ENCODE measurements at places on chromosomes 4 and X. TPM values are rescaled to one million over a fixed set of nuclear protein-coding genes. Genes with fewer than 3 reads are reported as not detected.

GRCh38 chr4:177519481-177520260, 77.4 kb upstream of the AGA start:
- no peaks in the 10 kb centered on the region for H3K27me3 ChIP-seq
- no peak overlapping the region for H3K27ac ChIP-seq
- DNase-seq = no peak
- no peak overlapping the region for H3K4me3 ChIP-seq
- no peaks in the 10 kb centered on the region for H3K36me3 ChIP-seq

GRCh38 chrX:16867947-16868346, 2.2 kb downstream of the RBBP7 start:
- peaks cover 1% of the 10 kb centered on the region for H3K36me3 ChIP-seq
- no peaks in the 10 kb centered on the region for H3K27me3 ChIP-seq
- no peak for DNase-seq
- H3K27ac ChIP-seq = peak overlapping the region; percentile 95
- H3K4me1 ChIP-seq = peaks cover 50% of the 10 kb centered on the region

GRCh38 chr4:122701061-122701460, 31.4 kb upstream of the BBS12 start:
- H3K27ac ChIP-seq = no peak overlapping the region
- H3K4me1 ChIP-seq = no peaks in the 10 kb centered on the region
- no peaks in the 10 kb centered on the region for H3K36me3 ChIP-seq
- H3K4me3 ChIP-seq = no peak overlapping the region

GRCh38 chrX:108049649-108050048, 4.8 kb downstream of the VSIG1 start:
- no peak overlapping the region for H3K27ac ChIP-seq
- DNase-seq = peak; percentile 32
- no peaks in the 10 kb centered on the region for H3K27me3 ChIP-seq
- no peak overlapping the region for H3K4me3 ChIP-seq
- no peaks in the 10 kb centered on the region for H3K4me1 ChIP-seq

GRCh38 chr4:169311643-169312365, 41.0 kb upstream of the SH3RF1 start:
- no peak overlapping the region for H3K4me3 ChIP-seq
- peaks cover 23% of the 10 kb centered on the region for H3K4me1 ChIP-seq
- H3K36me3 ChIP-seq = no peaks in the 10 kb centered on the region
- no peaks in the 10 kb centered on the region for H3K27me3 ChIP-seq
- no peak overlapping the region for H3K27ac ChIP-seq

GRCh38 chr4:151942971-151943370, 182.2 kb upstream of the GATB start:
- no peak overlapping the region for H3K27ac ChIP-seq
- no peak overlapping the region for H3K4me3 ChIP-seq
- H3K27me3 ChIP-seq = no peaks in the 10 kb centered on the region
- H3K4me1 ChIP-seq = no peaks in the 10 kb centered on the region
- DNase-seq = no peak

GRCh38 chr4:41400296-41400695, 137.7 kb upstream of the LIMCH1 start:
- no peaks in the 10 kb centered on the region for H3K27me3 ChIP-seq
- DNase-seq = no peak
- no peak overlapping the region for H3K4me3 ChIP-seq
- no peak overlapping the region for H3K27ac ChIP-seq
- H3K4me1 ChIP-seq = no peaks in the 10 kb centered on the region

MTNR1A gene
- total RNA-seq = not detected

GRK4 gene
- 5.7 TPM for total RNA-seq

PPM1K gene
- 27.8 TPM for total RNA-seq

NSG1 gene
- total RNA-seq = not detected

ARMCX1 gene
- total RNA-seq = 72.8 TPM

TSPAN7 gene
- 26.1 TPM for total RNA-seq

SLC38A5 gene
- total RNA-seq = 4.1 TPM

UGT2B10 gene
- total RNA-seq = not detected

RGN gene
- total RNA-seq = 1.3 TPM

GRIA3 gene
- total RNA-seq = 4.7 TPM

ADGRA3 gene
- total RNA-seq = 20.4 TPM

TEX13C gene
- total RNA-seq = not detected
